Nephron progenitor cell (in vitro differentiated cells): ENCODE measurements at places on chromosomes 4 and X.

DNA sequence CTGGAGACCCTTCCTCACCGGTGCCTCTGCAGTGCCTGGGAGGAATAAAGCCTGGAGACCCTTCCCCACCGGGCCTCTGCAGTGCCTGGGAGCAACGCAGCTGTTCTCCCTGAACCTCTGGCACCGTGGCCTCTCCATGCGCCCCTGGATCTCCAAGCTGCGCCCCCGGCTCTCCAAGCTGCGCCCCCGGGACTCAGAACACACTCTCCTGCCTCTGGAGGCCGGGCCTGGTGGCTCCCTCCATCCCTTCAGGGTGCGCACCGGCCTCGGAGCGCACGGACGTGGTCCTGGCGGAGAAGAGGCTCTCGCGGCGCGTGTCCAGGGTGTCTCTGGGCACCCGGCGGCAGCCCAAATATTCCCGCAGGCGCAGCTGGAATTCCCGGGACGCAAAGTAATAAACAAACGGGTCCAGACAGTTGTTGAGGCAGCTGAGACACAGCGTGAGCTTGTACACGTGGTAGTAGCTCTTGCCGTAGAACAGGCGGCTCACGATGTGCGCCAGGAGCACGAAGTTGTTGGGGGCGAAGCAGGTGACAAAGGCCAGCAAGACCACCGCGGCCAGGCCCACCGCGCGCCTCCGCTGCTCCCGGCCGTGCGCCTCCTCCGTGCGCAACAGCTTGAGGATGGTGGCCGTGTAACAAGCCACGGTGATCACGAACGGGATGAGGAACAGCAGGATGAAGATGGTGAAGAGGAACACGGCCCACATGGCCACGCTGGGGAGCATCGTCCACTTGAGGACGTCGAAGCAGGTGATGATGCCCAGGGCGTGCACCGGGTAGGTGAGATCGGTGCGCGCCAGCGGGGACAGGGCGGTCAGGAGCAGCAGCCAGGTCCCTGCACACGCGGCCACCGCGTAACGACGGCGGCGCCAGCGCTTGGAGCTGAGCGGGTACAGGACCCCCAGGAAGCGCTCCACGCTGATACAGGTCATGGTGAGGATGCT is 12.8 kb upstream of the ASMTL start:
- DNase-seq = no peak

DNA sequence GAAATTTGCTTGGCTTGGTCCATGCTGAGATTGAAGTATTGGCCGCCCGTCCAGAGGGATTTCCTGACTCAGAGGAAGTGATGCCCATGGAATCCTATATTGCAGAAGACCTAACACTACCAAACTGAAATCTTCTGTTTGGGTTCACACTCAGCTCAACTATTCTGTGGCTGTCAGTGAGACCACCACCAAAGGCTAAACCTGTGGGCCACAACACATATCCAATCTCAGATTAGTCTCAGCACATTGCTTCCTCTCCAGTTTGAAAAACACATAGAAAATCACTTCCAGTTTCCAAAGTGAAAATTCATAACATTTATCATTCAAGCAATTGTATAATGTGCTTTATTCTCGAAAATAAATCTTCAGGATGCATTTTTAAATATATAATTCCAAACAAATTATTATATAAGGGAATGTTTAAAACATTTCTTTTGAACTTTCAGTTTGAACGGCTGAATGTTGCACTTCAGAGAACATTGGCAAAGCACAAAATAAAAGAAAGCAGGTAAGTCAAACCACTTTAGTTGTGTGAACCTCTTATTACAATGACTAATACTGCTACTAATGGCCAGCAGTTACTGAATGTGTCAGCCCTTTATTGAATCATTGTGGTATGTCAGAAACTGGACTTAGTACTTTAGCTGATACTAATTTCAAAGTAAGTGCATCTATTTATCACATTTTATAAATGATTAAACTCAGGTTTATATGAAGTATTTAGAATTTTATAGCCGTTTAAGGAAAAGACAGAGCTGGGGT is 37.0 kb downstream of the GUCY1A1 start:
- DNase-seq = no peak

DNA sequence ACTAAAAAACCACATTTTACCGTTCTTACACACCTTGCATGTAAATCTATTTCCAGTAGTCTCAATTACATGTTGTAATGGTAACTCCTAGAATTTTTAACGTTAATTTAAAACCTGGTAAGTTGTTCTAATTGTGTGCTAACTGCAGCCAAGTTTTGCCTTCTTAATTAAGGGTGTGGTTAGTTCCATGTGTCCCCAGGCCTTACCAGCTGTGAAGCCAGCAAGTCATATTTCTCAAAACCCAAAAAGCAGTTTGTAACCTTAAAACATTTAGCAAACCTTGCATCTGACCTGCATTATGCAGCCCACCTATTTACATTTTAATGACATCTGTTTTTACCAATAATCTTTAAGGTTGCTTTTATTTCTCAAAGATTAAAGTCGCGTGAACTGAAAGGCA is 18.4 kb upstream of the FAM47E start:
- no peak for DNase-seq

- peak; percentile 23 for DNase-seq
Observed at GRCh38 chr4:16196482-16197393, 29.5 kb downstream of the TAPT1 start.

- DNase-seq = no peak
Observed at GRCh38 chr4:155974476-155974749, 20.7 kb upstream of the CTSO start.

- no peak for DNase-seq
Observed at GRCh38 chr4:8405516-8405875, 35.0 kb downstream of the ACOX3 start.

- DNase-seq = no peak
Observed at GRCh38 chr4:146142768-146143167, 32.8 kb upstream of the LSM6 start.

DNA sequence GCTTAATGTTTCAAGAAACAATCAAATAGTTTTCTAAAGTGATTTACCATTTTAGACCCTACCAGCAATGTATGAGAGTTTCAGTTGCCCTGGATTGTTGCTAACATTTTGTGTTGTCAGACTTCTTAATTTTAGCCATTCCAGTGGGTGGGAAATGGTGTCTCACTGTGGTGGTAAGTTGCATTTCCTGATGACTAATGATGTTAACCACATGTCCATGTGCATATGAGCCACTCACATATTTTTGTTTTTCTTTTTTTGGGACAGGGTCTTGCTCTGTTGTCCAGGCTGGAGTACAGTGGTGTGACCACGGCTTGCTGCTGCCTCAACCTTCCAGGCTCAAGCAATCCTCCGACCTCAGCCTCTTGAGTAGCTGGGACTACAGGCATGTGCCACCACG is 48.3 kb downstream of the MED28 start:
- no peak for DNase-seq

GRCh38 chr4:168643111-168643795 is 146.4 kb downstream of the PALLD start:
- DNase-seq = no peak

DNA sequence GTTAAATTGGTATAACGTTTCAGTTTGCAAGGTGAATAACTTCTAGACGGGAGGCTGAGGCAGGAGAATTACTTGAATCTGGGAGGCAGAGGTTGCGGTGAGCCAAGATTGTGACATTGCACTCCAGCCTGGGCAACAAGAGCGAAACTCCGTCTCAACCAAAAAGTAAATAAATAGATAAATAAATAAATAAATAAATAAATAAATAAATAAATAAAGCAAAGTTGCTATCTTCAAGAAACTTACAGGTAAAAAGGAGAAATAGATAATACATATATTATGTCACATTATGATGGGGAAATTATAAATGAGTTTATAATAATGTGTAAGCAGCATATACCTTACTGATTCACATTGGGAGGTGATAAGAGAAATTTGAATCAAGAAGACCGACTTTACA is 1966.0 kb downstream of the PCDH7 start:
- DNase-seq = no peak

- DNase-seq = no peak
Observed at GRCh38 chr4:141860974-141861373, 224.6 kb downstream of the IL15 start.

DNA sequence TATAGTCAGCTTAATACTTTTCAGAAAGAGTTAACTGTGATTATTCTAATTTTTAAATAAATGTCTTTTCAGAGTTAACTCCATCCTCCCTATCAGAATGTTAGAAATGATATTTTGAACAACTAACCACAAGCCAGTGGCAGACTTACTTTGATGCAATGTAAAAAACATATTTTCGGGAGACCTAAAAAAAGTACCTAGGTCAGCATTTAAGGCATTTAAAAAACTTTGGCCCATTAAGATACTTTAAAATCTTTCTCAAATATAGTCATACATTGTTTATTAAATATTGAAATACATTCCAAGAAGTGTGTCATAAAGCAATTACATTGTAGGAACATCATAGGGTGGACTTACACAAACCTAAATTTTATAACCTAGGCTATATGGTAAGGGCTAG is 426.1 kb downstream of the PABPC4L start:
- no peak for DNase-seq

GRCh38 chr4:53015681-53016080 is 153.6 kb downstream of the RASL11B start:
- DNase-seq = peak; percentile 57

DNA sequence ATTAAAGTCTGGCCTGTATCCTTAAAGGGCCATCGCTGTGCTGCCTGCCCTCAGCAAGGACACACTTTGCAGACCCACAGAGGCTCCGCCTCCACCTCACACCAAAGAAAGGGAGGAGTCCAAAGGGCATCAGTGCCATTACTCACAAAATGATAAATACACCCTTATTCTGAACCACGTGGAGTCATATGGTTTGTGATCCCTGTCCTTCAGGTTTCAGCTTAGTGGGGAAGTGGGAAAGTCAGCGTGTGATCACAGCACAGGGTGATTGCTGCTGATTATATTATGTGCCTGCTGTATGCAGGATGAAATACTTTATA is 35.9 kb upstream of the MSANTD1 start:
- no peak for DNase-seq

GRCh38 chr4:139208404-139208945 is 31.5 kb upstream of the ELF2 start:
- DNase-seq = no peak

DNA sequence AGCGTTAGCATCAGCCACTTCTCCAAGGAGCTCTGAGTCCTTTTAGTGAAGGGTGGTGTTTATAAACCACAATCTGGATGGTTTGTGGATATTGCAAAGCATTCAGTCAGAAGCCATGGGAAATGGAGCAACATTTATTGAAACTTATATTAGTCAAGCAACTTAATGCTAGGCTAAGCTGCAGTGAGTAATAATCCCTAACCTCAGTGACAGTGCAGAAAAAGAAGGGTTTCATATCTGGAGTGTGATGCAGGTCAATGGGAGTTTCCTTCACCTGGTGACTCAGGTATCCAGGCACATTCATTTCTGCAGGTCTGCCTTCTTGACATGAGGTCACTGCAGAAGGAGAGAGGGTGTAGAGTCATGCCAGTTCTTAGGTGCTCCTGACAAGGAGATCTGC is 10.4 kb upstream of the DRD5 start:
- no peak for DNase-seq
